ENCODE measurements at places on chromosomes 4 and X.

DNA sequence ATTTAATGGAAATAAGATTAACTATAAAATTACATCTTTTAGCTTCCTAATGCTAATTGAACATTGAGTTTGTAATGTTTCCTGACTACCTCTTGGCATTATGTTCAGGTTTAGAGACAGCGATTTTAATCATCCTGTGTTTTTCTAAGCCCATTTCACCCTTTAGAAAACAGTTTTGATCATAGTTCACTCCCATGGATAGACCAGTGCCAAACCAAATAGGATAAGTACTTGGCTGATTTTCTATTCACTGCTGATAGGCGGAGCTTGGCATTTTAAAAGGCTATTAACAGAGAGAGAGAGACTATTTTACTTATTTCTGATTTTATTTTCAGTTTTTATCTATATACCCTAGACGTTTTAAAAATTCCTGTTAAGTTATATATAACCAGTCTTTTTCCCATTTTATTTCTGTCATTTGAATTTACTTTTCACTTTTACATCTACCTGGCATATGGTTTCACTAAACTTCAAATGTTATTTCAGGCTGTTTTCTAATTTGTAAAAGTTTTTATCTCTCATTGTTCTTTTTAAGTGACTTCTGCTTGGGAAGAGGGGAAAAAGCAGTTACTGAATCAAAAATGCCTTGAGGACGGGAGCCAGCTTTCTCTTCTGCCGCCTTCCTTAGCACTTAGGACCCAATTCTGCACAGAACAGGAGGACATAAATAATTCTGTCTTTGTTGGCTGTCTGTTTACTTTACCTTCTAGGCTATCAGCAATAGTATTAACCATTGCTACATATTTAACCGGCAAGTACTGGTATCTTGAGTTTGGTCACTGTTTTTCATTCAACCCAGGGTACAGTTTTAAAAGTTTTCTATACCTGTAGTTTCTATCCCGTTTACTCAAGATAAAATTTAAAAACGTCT lies 46.4 kb downstream of the SGMS2 start:
- DNase-seq: no peak

DNA sequence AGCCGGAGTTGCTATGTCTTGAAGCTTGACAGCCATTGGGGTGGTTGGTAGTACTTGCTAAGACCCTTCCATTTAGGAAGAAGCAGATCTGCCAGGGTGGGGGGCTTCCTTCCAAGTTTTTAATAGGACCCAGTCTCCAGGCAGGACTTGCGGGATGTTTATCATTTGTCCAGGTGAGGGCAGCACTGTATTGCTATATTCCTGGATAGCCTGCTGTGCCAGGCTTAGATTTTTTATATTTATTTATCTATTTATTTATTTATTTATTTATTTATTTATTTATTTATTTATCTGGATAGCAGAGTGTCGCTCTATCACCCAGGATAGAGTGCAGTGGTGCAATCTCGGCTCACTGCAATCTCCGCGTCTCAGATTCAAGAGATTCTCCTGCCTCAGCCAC lies 87.4 kb upstream of the CT45A1 start:
- no peak for DNase-seq

DNA sequence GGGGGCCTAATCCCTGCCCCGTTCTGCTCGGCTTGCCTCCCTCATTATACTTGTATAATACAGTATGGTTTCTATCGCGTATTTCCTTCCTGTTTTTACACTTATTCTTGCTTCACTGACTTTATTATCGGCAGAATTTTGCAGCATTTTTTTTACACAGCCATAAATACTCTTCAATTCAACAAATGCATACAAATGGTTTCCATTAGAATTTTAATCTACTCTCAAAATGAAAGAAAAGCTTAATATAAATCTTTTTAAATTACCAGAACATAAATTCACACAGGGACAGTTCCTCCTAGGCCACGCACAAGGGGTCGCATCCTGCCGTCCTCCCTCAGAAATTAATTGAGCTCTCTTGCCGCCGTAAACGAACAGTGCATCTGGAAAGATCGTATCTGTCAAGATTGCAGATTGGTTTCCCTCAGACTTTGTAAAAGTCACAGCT lies 42.9 kb downstream of the DCTD start:
- no peak for DNase-seq

- DNase-seq: no peak
Measured at GRCh38 chrX:12936947-12937346, 30.5 kb downstream of the TLR8 start.
